ENCODE measurements at places on chromosomes 1 and 21.

DNA sequence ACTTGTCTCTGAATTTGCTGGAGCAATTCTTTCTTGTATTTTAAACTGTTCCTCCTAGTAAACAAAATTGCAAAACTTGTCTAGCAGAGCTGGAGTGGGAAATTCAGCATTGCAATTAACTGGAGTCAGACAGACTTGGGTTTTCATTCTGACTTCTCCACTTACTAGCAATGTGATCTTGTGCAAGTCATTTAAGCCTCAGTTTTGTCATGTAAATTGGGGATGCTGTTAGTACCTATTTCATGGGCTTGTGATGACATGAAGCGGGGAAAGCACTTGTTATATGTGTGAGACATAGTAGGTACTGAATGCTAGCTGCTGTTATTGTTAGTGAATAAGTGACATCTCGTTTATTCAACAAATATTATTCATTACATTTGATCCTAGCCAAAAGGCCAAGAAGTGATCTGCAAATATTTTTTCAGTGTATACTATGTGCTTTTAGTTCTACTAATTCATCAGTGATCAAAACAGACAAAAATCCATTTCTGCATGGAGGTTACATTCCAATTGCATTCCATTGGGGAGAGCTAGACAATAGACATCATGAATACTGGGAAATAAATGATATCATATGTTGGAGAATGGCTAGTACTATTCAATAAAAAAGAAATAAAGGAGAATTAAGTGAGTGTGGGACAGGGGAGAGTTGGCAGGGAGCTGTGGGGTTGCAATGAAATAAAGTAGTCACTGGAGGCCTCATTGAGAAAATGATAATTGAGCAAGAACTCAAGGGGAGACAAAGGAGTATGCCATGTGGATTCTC lies 47.1 kb downstream of the CACHD1 start:
- no peak for DNase-seq

GRCh38 chr1:58089898-58090534 lies 456.5 kb downstream of the OMA1 start:
- no peak for DNase-seq

GRCh38 chr1:197145446-197146024 lies 934 bp downstream of the ASPM start:
- DNase-seq = no peak

DNA sequence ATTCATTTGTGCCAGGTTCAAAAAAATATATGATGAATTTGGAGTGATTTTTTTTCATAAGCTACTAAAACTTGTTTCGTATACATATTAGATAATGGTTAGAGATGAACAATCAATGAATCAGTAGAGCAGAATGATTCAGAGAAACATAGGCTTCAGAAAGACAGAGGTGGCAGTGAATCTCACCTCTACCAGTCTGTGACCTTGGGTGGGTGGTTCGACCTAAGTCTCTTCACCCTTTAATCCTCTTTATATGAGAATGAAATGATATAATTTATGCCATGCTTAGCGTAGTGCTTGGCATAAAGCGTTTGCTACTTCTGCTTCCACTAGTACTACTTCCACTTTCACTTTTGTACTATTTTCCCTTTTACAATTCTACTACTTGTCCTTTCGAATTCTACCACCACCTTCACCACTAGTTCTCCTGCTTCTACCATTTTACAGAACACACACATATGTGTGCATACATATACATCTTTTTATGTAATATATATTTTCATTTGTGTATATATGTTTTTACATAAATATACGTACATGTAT lies 45.1 kb downstream of the FYB2 start:
- no peak for DNase-seq

- no peak for DNase-seq
These were observed 1.9 kb downstream of the TTF2 start for GRCh38 chr1:117061986-117062415.

DNA sequence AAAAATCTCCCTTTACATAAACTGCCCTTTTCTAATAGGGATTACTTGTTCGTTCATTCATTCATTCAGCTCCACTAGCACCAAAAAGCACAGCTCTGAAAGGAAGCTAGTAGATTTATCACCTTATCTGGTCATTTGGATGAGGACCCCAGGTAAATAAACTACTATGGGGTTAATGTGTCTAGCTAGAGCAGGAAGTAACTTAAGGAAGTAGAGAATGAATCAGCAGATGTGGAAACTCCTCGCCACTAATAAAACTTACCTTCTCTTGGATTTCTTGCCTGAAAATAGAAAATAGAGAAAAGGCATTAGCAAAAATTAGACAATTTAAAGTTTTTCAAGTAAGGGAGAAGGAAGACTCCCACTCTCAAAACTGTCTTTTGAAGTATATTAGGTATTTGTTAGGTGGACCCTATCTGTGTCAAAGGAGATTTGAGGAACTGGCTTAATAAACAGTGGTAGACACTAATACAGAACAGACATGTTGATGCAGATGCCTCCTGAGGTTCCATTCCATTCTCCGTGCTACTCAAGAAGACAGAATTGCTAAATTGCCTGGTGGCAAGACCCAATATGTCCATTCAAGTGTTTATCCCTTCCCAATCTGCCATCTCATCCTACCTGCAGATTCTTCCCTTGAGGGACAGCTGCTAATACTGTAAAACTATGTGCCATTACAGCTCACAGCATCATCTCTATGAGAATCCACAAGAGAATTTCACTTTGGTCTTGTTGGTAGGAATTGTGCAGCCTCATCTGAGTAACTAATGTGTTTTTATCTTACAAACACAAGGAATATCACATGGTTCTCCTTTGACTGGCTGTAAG lies 14.9 kb downstream of the SELL start:
- DNase-seq = no peak

GRCh38 chr1:5690898-5691297 lies 301.3 kb downstream of the NPHP4 start:
- no peak for DNase-seq

- DNase-seq = no peak
These were observed 638 bp upstream of the OLIG2 start for GRCh38 chr21:33025106-33025488.

DNA sequence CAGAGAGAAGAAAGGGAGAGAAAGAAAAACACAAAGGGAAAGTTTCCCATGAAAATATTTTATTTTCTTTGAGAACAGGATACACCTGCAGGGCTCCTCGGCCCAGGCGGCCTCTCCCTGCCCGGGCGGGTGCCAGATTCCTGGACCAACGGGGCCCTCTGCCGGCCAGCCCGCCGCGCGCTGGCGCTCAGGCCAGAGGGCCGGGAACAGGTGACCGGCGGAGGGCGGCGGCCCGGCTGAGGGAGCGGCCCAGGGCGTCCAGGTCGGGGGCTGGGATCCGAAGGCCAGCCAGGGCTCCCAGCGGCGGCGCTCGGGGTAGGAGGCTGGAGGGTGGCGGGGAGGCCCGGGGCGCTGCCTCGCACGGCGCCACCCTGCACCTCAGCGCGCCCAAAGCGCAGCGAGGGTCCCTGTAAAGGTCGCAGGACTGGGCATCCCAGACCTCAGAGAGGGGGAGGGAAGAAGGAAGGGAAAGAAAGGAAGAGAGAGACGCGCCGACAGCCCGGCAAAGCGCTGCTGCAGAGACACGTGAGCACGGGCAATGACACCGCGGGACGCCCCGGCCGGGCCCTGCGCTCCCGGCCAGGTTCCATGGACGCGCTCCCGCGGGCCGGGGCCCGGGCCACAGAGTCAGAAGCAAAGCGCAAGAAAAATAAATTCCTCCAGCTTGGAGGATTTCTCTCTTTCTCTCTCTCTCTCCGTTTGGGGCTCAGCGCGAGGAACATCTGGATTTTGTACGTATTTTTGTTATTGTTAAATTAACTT lies 927 bp downstream of the WNT9A start:
- DNase-seq = peak; percentile 61

DNA sequence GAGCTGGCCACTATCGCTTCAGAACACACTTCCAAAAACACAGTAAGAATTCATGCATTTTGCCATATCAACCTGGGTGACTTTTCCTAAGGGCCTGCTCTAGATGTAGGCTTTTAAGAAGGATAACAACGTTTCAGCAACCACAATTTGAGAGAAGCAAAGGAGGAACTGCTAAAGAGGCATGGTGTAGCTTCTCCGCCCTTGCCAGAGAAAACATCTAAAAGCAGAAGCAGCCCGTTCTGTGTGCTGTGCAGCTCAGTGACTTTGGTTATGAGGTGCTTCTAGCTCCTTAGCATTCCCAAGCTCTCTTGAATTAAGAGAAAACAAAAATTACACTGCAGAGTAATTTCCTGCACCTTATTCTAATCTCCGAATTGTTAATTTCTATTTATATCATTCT lies 2.7 kb downstream of the PER3 start:
- no peak for DNase-seq

- DNase-seq = no peak
These were observed 81.1 kb upstream of the ST6GALNAC5 start for GRCh38 chr1:76786222-76786621.

- no peak for DNase-seq
These were observed 44.0 kb downstream of the ATP6V1G3 start for GRCh38 chr1:198496216-198497143.

DNA sequence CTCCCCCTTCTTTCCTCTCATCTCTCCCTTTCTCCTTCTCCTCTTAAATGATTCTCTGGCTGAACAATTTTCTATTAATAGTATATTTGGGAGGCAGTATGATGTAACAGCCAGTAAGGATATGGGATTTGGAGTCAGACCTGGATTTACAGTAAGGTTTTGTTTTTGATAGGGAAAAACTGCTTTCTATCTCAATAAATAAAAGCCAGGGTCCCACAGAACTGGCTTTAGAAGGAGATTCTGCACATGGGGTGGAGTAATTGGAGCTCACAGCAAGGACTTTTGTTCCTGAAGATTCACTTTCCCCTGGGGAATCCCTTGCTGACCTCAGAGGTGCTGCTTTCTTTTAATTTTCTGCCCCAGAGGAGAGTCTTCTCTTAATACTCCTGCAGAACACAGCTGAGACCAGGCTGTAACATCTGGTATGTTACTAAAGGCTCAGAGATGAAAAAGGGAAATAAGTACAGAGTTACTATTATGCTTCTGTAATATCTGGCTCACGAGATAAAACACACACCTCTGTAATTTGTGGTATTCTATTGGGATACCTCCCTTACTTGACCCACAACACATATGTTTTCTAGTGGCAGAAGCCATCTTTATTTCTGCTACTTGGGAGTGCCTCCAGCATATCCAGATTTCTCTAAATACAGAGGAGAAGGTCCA lies 13.4 kb downstream of the EPB41 start:
- DNase-seq = no peak

- DNase-seq = no peak
These were observed 34.9 kb upstream of the ZNF362 start for GRCh38 chr1:33221385-33221758.

DNA sequence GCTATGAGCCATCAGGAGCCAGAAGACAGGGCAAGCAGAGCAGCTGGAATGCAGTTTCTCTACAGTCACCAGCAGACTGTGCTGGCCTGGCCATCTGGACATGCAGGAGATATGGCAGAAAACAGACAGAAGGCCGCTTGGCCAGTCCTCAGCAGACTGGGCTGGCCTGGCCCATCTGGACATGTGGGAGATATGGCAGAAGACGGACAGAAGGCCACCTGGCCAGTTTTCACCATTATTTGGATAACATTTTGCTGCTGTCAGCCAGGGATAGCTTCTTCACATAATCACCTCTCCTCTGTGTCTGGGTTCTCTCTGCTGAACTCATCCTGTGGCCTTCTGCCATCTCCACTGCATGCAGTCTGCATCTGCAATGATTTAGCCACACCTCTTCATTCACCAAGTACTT lies 25.0 kb upstream of the CACYBP start:
- DNase-seq = no peak

- no peak for DNase-seq
These were observed 500.3 kb upstream of the C1orf87 start for GRCh38 chr1:60573726-60574409.

GRCh38 chr1:80218112-80218511 lies 1211.6 kb upstream of the ADGRL4 start:
- DNase-seq = no peak

DNA sequence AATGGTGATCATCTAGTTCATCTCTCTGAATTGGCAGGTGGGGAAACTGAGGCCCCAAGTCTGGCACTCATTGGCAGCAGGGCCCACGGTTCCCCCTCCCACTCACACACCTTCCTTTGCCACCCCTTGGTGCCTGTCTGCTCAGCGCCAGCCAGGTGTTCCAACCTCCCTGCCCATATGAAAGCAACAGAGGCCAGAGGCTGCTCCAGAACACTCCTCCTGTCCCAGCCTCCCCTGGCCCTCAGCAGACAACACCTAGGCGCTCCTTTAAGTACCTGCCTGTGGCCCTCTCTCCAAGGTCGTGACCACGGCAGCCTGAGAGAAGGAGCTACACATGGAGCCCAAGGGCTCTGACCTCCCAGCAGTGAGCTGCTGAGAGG lies 362.3 kb upstream of the VAMP3 start:
- no peak for DNase-seq

DNA sequence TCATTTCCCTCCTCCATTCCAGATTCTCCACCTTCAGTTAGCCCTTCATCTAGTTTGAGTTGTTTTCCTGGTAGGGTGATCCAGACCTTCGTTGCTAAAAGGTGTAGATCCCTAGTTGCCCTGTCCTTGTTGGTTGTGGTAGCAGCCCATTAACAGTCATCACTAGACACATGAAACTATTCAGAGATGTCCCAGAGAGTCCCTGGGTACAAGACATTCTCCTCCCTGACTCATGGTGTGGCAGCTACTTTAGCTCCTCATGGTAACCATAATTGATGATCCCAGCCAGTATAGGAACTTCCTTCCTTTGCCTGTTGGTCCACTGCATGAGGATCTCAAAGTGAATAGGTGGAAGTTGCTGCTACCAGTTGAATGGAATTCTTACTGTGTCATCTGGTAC lies 6.0 kb upstream of the SH2D2A start:
- DNase-seq = no peak

- DNase-seq = no peak
These were observed 2.1 kb downstream of the MYBPH start for GRCh38 chr1:203173566-203173965.

DNA sequence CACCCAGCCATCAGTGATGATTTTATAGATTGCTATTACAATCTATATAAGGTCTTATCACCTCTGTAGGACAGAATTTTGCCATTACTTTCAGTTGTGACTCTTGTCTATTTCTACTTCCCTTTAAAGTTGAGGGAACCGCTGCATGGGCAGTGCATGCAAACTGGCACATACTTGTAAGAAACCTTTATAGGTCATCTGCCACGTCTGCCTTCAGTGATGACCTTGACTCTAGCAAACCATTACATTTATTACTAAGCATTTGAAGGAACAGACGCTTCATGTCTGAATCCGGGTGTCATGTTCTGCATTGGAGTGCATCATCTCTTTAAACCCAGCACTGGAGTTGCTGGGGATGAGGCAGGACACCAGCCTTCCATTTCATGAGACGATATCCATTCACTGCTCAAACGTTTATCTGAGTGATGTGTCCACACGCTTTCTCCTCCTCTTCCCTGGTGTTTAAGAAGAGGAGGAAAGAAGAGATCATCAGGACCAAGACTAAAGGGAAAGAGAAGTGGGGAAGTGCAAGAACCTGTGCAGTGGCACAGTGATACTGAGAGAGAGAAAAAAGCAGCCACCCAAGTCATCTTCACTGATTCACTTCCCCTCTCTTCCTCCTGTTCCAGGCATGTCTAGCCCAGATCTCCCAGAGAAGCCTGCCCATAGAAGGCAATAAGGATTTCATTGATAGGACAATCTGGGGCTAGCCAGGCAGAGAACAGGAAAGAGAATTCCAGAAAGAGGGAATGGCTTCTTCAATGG lies 14.1 kb downstream of the CCSAP start:
- no peak for DNase-seq

Data from tibial nerve (tissue), 4 donors.